ENCODE measurements at places on chromosomes 2 and 18.

- H3K36me3 ChIP-seq, result no peaks in the 10 kb centered on the region
- H3K27me3 ChIP-seq, result no peaks in the 10 kb centered on the region
- DNase-seq, result no peak
Measured at GRCh38 chr2:24652265-24653182, 140.7 kb downstream of the PTRHD1 start.

DNA sequence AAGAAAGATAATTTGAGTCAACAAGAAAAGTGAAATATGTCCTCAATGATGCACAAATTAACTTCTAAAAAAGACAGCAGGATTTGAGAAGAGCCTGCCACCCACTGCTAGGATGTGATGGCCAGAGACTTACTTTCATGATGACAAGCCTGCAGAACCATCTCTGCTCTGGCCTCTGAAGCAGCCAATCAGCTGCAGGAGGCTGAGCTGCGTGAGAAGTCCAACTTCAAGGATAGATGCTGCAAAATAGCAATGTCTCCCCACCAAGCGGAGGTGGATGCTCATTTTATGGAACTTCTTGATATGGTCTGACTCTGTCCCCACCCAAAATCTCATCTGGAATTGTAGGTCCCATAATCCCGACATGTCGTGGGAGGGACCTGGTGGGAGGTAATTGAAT, 53.1 kb downstream of the CYRIA start:
- H3K36me3 ChIP-seq, result no peaks in the 10 kb centered on the region
- no peak for DNase-seq
- peaks cover 10% of the 10 kb centered on the region for H3K4me1 ChIP-seq
- H3K27me3 ChIP-seq, result no peaks in the 10 kb centered on the region

DNA sequence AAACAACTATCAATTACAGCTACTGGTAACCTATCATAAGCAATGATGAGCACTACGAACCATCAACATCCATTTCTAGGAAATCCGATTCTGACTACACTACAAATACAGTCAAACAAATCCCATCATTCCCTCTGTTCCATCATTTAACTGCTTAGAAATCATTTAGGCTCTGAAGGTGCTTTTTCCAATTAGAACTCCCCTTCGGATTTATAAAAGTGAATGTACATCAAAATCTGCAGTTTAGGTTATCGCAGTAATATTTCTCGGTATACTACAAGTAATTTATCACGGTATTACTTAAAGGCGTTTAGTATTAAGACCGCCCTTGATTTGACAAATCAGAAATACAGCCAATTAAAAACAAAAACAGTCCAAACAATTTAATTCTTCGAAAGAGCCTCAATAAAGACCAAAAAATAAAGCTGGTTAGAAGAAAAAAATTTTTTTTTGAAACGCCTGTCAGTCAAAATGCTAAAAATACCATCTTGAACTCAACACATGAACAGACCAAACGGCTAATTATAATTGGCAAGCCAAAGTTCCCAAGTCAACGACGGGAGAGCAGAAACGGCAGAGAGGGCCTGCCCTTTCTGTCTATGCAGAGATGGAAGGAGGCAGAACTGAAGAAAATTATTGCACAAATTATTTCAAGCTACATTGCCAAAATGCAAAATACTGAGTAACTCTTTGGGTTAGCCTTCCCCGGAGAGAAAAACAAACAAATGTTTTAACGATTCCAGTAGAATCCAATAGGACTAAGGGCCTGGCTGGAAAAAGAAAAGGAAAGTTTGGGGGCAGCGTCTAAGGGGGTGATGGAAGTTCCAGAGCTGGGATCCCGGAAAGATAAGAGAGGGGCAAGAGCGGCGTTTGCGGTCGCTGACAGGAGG, 1.2 kb downstream of the VPS54 start:
- peak overlapping the region; percentile 94 for H3K4me3 ChIP-seq
- DNase-seq, result no peak
- H3K36me3 ChIP-seq, result peaks cover 15% of the 10 kb centered on the region
- peak overlapping the region; percentile 96 for H3K27ac ChIP-seq
- H3K4me1 ChIP-seq, result peaks cover 46% of the 10 kb centered on the region
- H3K27me3 ChIP-seq, result no peaks in the 10 kb centered on the region

DNA sequence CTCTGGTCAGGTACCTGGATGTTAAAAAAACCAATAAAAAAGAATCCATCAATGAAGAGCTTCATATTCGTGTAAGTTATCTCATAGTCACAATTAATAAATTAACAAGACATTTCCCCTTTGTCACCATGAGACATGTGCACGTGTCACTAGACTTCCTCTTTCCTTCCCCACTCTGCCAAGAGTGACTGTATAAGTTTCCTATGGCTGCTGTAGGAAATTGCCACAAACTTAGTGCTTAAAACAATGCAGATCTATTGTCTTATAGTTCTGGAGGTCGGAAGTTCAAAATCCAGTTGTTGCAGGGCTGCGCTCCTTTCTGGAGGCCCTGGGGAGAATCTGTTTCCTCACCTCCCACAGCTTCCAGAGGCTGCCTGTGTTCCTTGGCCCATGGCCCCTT, 35.8 kb downstream of the SLC9A4 start:
- no peak overlapping the region for H3K4me3 ChIP-seq
- DNase-seq, result no peak
- peaks cover 8% of the 10 kb centered on the region for H3K4me1 ChIP-seq

DNA sequence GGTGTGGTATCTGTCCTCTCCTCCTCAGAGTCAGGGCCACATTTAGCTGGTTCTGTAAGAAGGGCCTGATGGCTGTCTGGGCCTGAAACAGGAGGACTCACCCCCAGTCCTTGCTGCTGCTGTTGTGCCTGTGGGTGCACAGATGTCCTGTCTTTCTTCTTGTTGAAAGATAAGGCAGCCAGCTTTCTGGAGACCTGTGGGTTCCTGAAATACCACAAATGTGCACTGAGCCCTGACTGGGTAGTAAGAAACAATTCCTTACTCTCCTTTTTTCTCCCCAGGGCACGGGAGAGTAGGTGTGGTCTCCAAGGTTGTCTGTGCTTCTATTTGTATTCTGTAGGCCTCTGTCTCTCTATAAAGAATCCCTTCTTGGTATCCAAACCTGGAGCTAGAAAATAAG, 96.2 kb upstream of the DLX2 start:
- no peak overlapping the region for H3K27ac ChIP-seq
- H3K4me3 ChIP-seq, result no peak overlapping the region
- peaks cover 14% of the 10 kb centered on the region for H3K4me1 ChIP-seq
- peaks cover 13% of the 10 kb centered on the region for H3K36me3 ChIP-seq
- DNase-seq, result no peak

DNA sequence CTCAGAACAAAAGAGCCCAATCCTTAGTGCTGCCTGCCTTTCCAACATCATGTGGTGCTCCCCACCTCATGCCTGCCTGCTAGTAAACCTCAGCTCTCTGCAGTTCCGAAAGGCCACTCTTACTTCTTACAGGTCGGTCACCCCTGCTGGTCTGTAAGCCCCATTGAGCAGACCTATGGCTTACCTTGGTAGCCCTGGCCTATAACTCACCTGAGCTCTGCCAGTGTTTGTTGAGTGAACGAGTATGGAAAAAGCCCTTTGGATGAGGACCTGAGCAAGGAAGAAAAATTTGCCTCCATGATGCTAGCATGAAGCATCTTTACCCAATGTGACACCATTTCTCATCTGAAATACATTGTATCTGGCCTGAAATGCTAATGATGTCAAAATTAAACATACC, 83.3 kb downstream of the LIPG start:
- no peaks in the 10 kb centered on the region for H3K4me1 ChIP-seq
- no peaks in the 10 kb centered on the region for H3K36me3 ChIP-seq
- no peak overlapping the region for H3K27ac ChIP-seq

GRCh38 chr18:47901624-47902362, 28.7 kb downstream of the SMAD2 start:
- peak; percentile 22 for DNase-seq
- peak overlapping the region; percentile 75 for H3K27ac ChIP-seq
- H3K27me3 ChIP-seq, result no peaks in the 10 kb centered on the region
- peak overlapping the region; percentile 31 for H3K4me3 ChIP-seq

DNA sequence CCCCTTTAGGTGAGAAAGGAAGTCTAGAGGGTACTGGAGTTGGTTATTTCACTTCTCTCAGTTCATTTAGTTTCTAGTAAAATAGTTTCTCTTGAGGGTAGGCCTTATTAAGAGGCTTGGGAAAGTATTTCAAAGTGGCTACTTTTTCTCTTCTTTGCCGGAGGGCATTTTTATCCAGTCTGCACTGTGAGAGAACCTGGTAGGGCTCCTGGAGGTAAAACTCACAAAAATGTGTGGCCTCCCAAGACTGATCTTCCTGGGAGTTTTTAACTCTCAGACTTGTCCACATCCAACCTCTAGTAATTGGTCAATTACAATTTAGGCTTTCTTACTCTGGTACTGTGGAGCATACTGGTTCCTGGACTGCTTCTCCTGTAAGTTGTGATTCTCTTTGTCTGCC, 28.0 kb downstream of the EHBP1 start:
- H3K27ac ChIP-seq, result no peak overlapping the region
- no peak for DNase-seq
- no peaks in the 10 kb centered on the region for H3K36me3 ChIP-seq
- H3K27me3 ChIP-seq, result no peaks in the 10 kb centered on the region
- no peak overlapping the region for H3K4me3 ChIP-seq

- H3K4me1 ChIP-seq, result no peaks in the 10 kb centered on the region
- DNase-seq, result no peak
- no peaks in the 10 kb centered on the region for H3K27me3 ChIP-seq
Measured at GRCh38 chr2:133253793-133254192, 314.5 kb downstream of the NCKAP5 start.

DNA sequence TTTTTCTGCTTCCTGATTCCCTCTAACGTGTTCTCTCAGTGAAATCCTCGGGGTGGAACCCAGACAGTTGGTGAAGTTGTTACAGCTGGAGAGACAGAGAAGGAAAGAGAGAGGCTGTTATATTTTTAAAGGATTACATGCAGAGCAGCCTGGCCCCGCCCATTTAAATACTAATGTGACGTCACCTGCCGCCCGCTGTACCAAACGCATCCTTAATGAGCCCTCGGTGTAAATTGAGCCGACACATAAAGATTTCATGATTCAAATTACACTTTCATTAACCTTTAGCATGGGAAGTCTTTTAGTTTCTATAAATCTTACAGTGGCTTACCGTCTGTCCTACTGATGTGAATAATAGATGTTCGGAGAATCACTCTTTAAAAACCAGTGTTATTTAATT, 164.0 kb upstream of the SIX3 start:
- H3K27ac ChIP-seq, result no peak overlapping the region
- H3K27me3 ChIP-seq, result peaks cover 6% of the 10 kb centered on the region
- no peaks in the 10 kb centered on the region for H3K4me1 ChIP-seq
- DNase-seq, result no peak
- H3K4me3 ChIP-seq, result no peak overlapping the region
- no peaks in the 10 kb centered on the region for H3K36me3 ChIP-seq

- H3K27ac ChIP-seq, result no peak overlapping the region
- H3K4me1 ChIP-seq, result no peaks in the 10 kb centered on the region
- no peak for DNase-seq
- no peak overlapping the region for H3K4me3 ChIP-seq
- peaks cover 2% of the 10 kb centered on the region for H3K27me3 ChIP-seq
- no peaks in the 10 kb centered on the region for H3K36me3 ChIP-seq
Measured at GRCh38 chr2:232052591-232052990, 91.1 kb downstream of the DIS3L2 start.

DNA sequence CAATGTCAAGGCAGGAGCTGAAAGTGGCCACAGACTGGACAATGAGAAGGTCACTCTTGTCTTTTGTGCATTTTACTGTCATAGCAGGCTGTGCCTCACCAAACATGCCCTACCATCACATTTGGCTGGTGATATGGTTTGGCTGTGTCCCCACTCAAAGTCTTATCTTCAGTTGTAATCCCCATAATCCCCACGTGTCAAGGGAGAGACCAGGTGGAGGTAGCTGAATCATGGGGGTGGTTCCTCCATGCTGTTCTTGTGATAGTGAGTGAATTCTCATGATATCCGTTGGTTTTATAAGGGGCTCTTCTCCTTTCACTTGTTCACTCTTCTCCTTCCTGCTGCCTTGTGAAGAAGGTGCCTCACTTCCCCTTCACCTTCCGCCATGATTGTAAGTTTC, 49.6 kb upstream of the STPG4 start:
- no peak overlapping the region for H3K27ac ChIP-seq
- no peak overlapping the region for H3K4me3 ChIP-seq
- no peaks in the 10 kb centered on the region for H3K4me1 ChIP-seq
- no peaks in the 10 kb centered on the region for H3K36me3 ChIP-seq
- peaks cover 19% of the 10 kb centered on the region for H3K27me3 ChIP-seq

DNA sequence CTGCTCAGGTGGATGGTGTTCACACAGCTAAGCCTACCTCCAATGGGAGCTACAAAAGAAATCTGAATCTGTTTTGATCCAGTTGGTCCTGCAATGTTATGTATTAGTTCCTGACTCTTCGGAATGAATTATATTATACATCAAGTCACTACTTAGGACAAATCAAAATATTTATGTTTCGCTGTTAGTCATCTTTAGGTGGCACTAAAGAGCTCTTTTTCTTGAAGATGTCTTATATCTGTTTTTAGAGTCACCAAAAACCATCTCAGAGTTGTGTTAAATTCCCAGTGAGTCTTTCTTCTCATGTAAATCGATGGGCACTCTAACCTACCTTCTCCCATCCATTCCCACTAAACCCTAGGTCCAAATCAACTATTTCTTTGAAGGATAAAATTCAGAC, 2.2 kb downstream of the DNER start:
- no peaks in the 10 kb centered on the region for H3K36me3 ChIP-seq
- no peak for DNase-seq
- H3K4me1 ChIP-seq, result no peaks in the 10 kb centered on the region
- peaks cover 50% of the 10 kb centered on the region for H3K27me3 ChIP-seq
- no peak overlapping the region for H3K4me3 ChIP-seq

- H3K4me3 ChIP-seq, result peak overlapping the region; percentile 96
- H3K4me1 ChIP-seq, result peaks cover 37% of the 10 kb centered on the region
- peaks cover 72% of the 10 kb centered on the region for H3K27me3 ChIP-seq
- peak overlapping the region; percentile 63 for H3K27ac ChIP-seq
- peaks cover 2% of the 10 kb centered on the region for H3K36me3 ChIP-seq
Measured at GRCh38 chr18:76491473-76491775, 3.6 kb downstream of the ZNF516 start.

DNA sequence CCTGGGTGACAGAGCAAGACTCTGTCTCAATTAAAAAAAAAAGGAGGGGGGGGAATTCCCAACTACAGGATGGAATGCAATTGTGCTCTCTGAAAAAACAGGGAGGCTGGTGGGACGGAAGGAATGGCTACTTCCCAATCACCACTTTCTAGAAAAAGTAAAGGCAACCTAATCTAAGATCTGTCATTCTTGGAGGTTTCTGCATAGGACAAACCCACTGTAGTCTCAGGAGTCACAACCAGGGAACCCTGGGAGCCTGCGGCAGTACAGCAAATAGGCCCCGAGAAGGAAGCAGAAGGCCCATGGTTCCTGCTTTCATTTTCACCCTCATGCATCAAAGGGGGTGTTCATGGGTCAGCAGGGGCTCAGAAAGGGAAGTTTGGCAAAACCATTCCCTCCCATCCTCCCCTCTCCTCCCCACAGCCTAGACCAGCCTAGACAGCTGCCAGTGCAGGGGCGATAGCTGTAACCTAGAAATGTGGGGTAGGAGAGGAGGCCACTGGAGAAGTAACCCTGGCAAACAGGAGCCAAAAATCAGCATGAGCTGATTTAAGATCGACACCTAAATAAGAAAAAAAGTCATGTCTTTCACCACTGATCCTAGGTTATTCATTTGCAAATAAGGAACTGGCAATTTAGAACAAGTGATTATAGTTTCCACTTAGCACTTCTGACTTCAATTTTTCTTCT, 48.0 kb downstream of the TRABD2A start:
- peak; percentile 27 for DNase-seq
- H3K4me3 ChIP-seq, result peak overlapping the region; percentile 31
- H3K27me3 ChIP-seq, result no peaks in the 10 kb centered on the region
- H3K27ac ChIP-seq, result peak overlapping the region; percentile 77
- H3K36me3 ChIP-seq, result peaks cover 20% of the 10 kb centered on the region

GRCh38 chr18:7607540-7608173, 40.5 kb downstream of the PTPRM start:
- H3K36me3 ChIP-seq, result no peaks in the 10 kb centered on the region
- no peak overlapping the region for H3K27ac ChIP-seq
- no peaks in the 10 kb centered on the region for H3K27me3 ChIP-seq
- H3K4me1 ChIP-seq, result no peaks in the 10 kb centered on the region

Data from activated T-helper 1 cell treated with anti-CD3 and anti-CD28 coated beads, Interleukin-12 subunit alpha, Interleukin-12 subunit beta, Interleukin-2, Interleukin-4 antibody, amounts not matched to agents 30 ng/mL and 10 ng/mL and 1 ng/mL, durations not matched to agents 14 hours and 24 hours and 36 hours (primary cell).